Omental fat pad (tissue), 4 donors: ENCODE measurements at places on chromosomes 2 and 18. TPM values are rescaled to one million over a fixed set of nuclear protein-coding genes. Genes with fewer than 3 reads are reported as not detected.

Gene NT5C1B
- not detected for total RNA-seq

Gene SEC11C
- 34.9 TPM for total RNA-seq

Gene POTEI
- 0.13 TPM for total RNA-seq

Gene REG3G
- not detected for total RNA-seq

Gene SLC25A52
- total RNA-seq, result not detected

Gene TLX2
- total RNA-seq, result not detected

Gene SIGLEC15
- not detected for total RNA-seq

Gene AQP12B
- total RNA-seq, result not detected

Gene ELOA2
- total RNA-seq, result not detected

Gene KCNG2
- total RNA-seq, result 0.96 TPM

Gene CCDC88A
- 141 TPM for total RNA-seq

Gene LIPG
- 53.2 TPM for total RNA-seq

Gene PID1
- total RNA-seq, result 98.7 TPM

Gene UGT1A3
- not detected for total RNA-seq

Gene MYO3B
- not detected for total RNA-seq

Gene WDR35
- total RNA-seq, result 6.8 TPM

Gene GAREM1
- total RNA-seq, result 12.2 TPM

Gene SERPINB10
- not detected for total RNA-seq

Gene ZNF396
- total RNA-seq, result 1.5 TPM

Gene FZD7
- 11.0 TPM for total RNA-seq

Gene PSMA8
- not detected for total RNA-seq

Gene SP140
- 4.7 TPM for total RNA-seq

Gene CPO
- total RNA-seq, result 2.0 TPM
